Posterior vena cava (tissue), 2 donors: ENCODE measurements at places on chromosomes 1 and 21. TPM values are rescaled to one million over a fixed set of nuclear protein-coding genes. Genes with fewer than 3 reads are reported as not detected.

Gene LCE3E
- not detected for total RNA-seq

Gene RXRG
- 0.56 TPM for total RNA-seq

Gene MCOLN2
- 0.32 TPM for total RNA-seq

Gene SLAMF8
- total RNA-seq, result 4.8 TPM

Gene OLFM3
- not detected for total RNA-seq

Gene ADORA1
- total RNA-seq, result 1.3 TPM

Gene OR2T35
- total RNA-seq, result not detected

Gene WDR3
- 16.8 TPM for total RNA-seq

Gene OR2L5
- total RNA-seq, result not detected

Gene SAMD11
- 38.0 TPM for total RNA-seq

Gene GNG12
- total RNA-seq, result 166 TPM

Gene OR2L3
- total RNA-seq, result not detected

Gene CLCA2
- total RNA-seq, result 0.32 TPM

Gene IGSF9
- 0.10 TPM for total RNA-seq

Gene USP25
- 48.6 TPM for total RNA-seq

Gene ORC1
- total RNA-seq, result 0.52 TPM

Gene CASP9
- 9.7 TPM for total RNA-seq

Gene DMRTA2
- not detected for total RNA-seq

Gene CLDN19
- total RNA-seq, result not detected

Gene CHAF1B
- total RNA-seq, result 1.2 TPM

Gene AGMAT
- total RNA-seq, result not detected

Gene MEX3A
- total RNA-seq, result 0.23 TPM

Gene ACTL8
- total RNA-seq, result not detected

Gene PCAT6
- total RNA-seq, result 1.7 TPM

Gene C1orf210
- not detected for total RNA-seq
